Activated CD8-positive, alpha-beta memory T cell treated with anti-CD3 and anti-CD28 coated beads for 4 hours (primary cell): ENCODE measurements at places on chromosomes 5 and 9.
A peak's percentile ranks its signal among the peaks of the same experiment; 100 is the strongest.

DNA sequence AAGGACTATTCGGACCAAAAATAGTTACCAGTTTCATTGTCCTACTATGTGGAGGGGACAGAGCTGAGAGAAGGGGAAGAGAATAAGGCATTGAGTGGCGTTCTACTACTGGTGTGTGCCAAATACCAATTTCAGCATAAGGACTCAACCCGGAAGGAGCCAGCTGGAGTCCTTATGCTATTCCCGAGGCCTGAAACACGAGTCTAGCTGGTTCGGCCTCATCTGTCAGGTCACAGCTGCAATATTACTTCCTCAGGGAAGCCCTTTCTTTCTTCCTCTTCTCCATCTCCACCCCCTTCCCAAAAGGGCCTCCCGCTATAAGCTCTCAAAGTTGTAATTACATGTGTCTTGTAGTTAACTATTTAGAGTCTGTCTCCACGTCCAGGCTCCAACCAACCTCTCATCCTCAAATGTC is 20.5 kb upstream of the FER start:
- no peak for DNase-seq

- no peak for DNase-seq
These were observed 33.9 kb downstream of the SH3PXD2B start for GRCh38 chr5:172420235-172420939.

GRCh38 chr5:67831048-67831447 is 384.5 kb upstream of the PIK3R1 start:
- no peak for DNase-seq

DNA sequence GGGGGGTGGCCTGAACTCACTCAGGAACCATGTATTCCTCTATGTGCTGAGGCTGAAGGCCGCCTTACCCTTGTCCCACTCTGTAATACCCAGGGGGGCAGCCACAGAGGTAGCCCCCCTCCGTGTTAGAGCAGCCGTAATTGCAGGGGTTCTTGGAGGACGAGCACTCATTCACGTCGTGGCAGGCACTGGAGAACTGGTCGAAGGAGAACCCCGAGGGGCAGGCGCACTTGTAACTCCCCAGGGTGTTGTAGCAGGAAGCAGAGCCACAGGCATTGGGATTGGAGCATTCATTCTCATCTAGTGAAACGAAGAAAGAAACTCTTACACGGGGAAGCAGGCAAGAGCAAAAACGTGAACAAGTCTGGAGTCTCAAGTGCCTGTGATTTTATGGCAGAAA is 179.8 kb downstream of the SLC12A2 start:
- DNase-seq, result no peak

DNA sequence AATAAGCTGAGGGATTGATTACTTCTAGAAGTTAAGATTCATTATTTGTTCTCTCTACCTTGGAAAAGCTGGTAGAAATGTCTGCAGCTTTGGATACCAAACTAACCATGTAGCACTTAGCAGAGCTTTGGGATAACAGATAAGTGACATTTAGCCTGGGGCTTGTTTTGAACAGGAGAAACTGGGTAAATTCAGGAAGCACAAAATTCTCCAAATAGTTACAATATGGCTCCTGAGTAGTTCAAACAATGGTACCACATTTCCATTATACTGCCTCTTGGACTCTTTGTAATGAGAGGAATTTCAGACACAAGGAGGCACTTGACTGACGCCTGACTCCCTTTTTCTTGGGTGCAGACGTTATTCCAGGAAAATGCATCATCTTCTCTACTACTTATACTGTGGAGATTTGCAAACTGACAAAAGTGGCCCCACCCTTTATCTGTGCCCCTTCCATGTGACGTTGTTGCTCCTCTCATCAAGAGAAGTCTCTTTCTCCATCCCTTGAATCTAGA is 22.5 kb downstream of the PRUNE2 start:
- no peak for DNase-seq

- DNase-seq, result no peak
These were observed 122.5 kb downstream of the CETN3 start for GRCh38 chr5:90287036-90287435.

- no peak for DNase-seq
These were observed 1167.7 kb downstream of the MAT2B start for GRCh38 chr5:164672931-164673694.

GRCh38 chr5:178114325-178115135 is 1.2 kb downstream of the N4BP3 start:
- DNase-seq, result peak; percentile 35

GRCh38 chr5:41707853-41708603 is 162.2 kb downstream of the OXCT1 start:
- DNase-seq, result no peak

GRCh38 chr5:150112201-150113046 is 26.1 kb upstream of the CSF1R start:
- no peak for DNase-seq

GRCh38 chr5:68252673-68253623 is 37.4 kb downstream of the PIK3R1 start:
- no peak for DNase-seq

DNA sequence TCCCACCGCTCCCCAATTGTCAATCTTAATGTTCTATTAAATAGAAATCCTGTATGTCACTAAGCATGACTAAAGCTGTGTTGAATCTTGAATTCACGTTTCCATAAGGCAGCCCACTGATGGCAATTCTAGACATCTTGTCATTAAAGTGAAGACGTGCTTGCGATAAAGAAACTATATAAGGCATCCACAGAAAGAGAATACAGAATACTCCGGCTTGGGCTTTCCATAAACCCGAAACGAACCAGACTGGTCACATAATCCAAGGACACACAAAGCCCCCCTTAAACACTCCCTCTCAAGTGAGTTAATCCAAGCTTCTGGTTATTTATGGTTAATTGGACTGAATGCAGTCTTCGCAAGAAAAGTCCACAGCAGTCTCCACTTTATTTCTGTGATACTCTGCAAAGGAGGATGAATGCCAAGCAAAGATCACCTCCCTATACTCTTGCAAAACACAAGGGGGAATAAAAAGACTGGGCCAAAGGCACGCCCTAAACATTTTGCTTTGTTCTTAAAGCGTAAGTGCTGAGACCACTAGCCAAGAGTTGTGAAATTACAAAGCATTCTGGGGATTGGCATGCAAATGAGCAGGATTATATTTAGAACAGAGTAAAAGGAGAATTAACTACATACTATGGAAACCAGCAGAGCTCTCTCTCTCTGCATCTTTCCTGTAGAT is 54.7 kb downstream of the DPYSL3 start:
- DNase-seq, result no peak

DNA sequence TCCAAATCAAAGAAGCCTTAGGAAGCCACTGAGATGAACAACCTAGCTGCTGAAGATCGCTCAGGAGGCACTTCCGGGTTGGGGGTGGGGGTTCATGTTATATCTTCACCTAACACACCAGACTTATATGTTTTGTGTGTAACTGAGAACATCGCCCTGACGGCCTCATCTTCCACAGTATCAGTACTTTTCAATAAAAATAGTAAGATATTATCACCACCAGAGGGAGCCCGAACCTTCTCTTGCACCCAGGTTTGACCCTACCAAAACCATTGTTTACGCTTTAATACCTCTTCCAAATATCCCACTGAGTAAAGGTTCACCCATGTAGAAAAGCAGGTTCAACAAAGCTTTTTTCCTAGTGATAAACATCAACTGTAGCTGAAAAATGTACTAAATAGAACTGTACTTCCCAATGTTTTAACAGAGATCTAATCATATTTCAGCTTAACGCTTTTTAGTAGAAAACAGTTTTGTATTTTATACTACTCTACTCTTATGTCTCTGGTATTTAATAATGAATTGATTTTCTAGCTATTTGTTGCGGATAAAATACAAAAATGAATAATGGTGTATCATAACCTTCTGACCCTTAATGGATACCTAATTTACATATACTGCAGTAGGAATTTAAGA is 244.0 kb downstream of the EPB41L4A start:
- no peak for DNase-seq

- DNase-seq, result no peak
These were observed at the start of gene LHFPL2 for GRCh38 chr5:78648359-78649210. Gene LHFPL2 (minus strand): TSS chr5:78648772. CDS start chr5:78510213, 138,559 bp downstream.

- DNase-seq, result no peak
These were observed 8.0 kb downstream of the GLIPR2 start for GRCh38 chr9:36144309-36145232.

GRCh38 chr9:3507395-3508077 is 18.3 kb downstream of the RFX3 start:
- no peak for DNase-seq

DNA sequence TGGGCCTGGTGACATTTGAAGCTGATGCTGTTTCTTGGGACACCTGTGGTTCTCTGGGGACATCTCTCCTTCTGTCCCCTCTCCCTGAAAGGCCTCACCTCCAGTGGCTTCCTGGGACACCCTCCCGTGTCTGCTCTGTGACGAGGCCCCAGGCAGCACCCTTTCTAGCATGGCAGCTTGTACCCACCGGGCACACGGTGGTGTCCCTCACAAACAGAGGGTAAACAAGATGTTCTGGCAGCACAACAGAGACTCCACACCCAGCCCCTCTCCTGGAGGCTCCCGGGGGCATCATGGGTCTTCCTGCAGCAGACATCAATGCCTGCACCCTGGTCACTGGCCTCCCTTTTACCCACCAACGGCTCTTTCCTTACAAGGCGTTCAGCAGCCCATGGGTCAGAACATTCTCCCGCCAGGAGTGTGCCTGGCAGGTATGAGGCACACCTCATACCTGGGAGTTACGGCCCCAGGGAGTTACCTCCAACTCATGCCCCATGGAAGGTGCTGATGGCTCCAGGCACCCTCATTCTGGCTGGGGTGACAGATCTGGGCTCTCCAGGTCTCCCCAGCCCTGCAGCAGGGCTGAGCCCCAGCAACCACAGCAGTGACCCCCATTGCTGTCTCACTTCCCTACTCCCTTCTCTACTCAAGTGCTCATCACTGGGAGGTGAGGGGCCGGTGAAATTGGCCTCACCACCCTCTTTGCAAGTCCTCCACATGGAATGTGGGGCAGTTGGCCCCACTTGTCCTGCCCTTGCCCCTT is 51.1 kb downstream of the BARX1 start:
- DNase-seq, result no peak

GRCh38 chr9:130768891-130769403 is 66.1 kb upstream of the ABL1 start:
- DNase-seq, result no peak

- DNase-seq, result no peak
These were observed 255.8 kb downstream of the PRDM9 start for GRCh38 chr5:23763170-23763569.

GRCh38 chr5:74631081-74631953 is 9.2 kb downstream of the ENC1 start:
- DNase-seq, result no peak

GRCh38 chr5:34529581-34530331 is 126.4 kb upstream of the RAI14 start:
- no peak for DNase-seq
